Ammon's horn (tissue), 1 donor: ENCODE measurements at places on chromosomes 12 and 14.
A peak's percentile ranks its signal among the peaks of the same experiment; 100 is the strongest.

- DNase-seq, result no peak
Measured at GRCh38 chr14:65297744-65298143, 114.8 kb upstream of the FUT8 start.

DNA sequence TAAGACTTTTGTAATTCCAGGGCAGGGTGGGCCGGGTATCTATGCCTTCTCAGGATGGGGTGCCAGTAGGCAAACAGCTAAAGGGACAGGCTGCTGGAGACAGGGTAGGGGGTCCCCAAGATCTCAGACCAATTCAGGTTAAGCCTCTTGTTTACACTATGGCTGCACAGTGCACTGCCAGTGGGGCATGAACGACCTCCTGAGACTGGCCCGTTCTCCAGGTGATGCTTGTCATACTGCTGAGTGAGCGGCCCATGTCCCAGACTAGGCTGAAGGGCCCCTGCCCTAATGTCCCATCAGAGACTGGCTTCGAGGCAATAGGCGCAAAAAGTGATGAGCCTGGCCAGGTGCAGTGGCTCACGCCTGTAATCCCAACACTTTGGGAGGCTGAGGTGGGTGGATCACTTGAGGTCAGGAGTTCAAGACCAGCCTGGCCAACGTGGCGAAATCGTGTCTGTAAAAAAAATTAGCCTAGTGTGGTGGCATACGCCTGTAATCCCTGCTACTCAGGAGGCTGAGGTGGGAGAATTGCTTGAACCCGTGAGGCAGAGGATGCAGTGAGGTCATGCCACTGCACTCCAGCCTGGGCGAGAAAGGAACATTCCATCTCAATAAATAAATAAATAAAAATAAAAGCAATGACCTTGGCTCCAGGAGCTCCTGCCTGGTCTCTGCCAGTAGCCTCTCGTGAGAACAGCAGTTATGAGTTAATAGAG is 12.6 kb downstream of the SLC25A29 start:
- no peak for DNase-seq

GRCh38 chr14:91893007-91893406 is 25.7 kb upstream of the TC2N start:
- no peak for DNase-seq

DNA sequence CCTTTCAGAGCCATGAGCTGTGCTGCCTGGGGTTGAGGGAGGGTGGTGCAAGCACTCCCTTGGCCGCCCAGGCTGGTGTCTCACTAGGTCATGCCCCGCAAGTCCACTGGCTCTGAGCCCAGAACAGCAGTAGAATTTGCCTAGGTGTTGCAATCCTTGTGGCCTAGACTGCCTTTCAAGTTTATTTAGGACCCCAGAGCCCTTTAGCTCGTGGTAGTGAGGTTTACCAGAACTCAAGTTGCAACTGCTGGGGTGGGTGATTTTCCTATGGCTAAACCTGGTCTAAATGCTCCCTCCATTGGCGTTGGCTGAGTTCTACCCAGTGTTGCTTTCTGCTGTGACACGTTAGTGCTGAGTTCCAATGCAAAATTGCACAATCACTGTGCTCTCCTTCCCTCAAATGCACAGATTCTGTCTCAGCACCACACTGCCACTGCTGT is 287.2 kb downstream of the BCAT1 start:
- DNase-seq, result peak; percentile 30

- DNase-seq, result no peak
Measured at GRCh38 chr12:128420163-128420562, 153.2 kb downstream of the TMEM132C start.

DNA sequence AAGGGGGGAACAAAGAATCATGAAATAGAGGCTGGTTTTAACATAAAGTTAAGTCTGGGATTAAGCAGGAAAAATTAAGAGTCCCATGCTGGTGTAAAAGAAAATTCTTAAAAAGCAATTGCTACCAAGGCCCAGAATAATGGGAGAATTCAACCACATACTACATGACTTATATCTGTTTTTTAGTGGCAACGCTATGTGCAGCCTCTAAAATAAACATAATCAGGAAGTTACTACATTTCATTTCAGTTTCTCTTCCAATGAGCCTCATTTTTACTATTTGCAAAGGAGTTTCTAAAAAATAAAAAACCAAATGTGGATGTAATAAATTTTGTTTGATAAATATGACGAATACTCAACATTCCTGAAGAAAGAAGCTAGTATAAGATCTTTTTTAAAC is 58.1 kb downstream of the CPNE8 start:
- DNase-seq, result no peak

GRCh38 chr12:132219323-132219722 is 75.1 kb downstream of the NOC4L start:
- DNase-seq, result no peak

GRCh38 chr14:38256533-38256840 is 594 bp upstream of the CLEC14A start:
- no peak for DNase-seq
